ENCODE measurements at places on chromosomes 4 and X. TPM values are rescaled to one million over a fixed set of nuclear protein-coding genes. Genes with fewer than 3 reads are reported as not detected.

DNA sequence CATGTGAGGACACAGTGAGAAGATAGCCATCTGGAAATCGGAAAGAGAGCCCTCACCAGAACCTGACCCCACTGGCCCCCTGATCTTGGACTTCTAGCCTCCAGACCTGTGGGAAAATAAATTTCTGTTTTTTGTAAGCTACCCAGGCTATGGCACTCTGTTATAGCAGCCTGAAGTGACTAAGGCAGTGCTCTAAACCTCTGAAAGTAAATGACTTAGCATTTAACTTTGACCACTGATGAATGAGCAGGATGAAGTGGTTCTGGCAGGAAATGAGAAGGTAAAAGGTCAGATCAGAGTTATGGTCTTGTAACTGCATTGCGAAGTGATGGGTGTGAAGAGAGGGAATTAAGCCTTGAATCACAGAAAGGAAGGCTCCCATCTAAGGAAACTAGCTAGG is 17.0 kb downstream of the GPAT3 start:
- no peak for DNase-seq
- H3K36me3 ChIP-seq = no peaks in the 10 kb centered on the region
- no peak overlapping the region for H3K4me3 ChIP-seq
- no peaks in the 10 kb centered on the region for H3K27me3 ChIP-seq
- H3K27ac ChIP-seq = no peak overlapping the region
- H3K4me1 ChIP-seq = peaks cover 19% of the 10 kb centered on the region

DNA sequence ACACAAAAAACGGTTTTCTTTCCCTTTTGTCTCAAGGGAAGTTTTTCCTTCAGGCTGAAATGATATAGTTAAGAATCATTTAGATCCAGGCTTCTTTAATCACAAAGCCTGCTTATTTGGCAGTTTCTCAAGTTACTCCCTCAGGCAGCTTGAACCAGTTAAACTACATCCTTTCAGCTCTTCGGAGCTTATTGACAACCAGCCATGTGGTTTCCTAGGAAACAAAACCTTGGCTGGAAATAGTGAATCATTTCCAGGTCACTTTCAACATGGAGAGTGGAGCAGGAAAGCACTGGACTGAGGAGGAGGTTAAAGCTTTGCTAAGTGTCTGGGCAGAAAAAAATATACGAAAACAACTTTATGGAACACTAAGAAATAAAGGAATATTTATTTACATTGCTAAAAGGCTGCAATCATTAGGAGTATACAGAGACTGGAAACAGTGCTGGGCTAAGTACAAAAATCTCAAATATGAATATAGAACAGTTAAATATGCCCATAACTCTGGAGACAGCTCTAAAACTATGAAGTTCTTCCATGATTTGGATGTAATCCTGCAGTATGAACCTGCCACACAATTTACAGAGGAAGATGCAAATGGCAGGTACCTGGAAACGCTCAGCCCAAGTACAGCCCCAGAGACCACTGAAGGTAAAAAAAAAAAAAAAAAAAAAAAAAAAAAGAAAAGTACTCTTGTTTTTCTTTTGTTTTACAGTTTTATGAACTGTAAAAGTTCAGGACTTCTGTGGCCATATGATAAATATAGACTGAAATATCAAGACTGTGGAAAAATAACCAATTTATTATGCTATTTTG is 23.2 kb upstream of the AASDH start:
- peaks cover 17% of the 10 kb centered on the region for H3K4me1 ChIP-seq
- H3K27ac ChIP-seq = peak overlapping the region; percentile 18
- no peaks in the 10 kb centered on the region for H3K27me3 ChIP-seq
- peak; percentile 86 for DNase-seq

- no peak for DNase-seq
- no peaks in the 10 kb centered on the region for H3K27me3 ChIP-seq
- H3K36me3 ChIP-seq = no peaks in the 10 kb centered on the region
- peak overlapping the region; percentile 37 for H3K4me3 ChIP-seq
- H3K4me1 ChIP-seq = peaks cover 5% of the 10 kb centered on the region
- H3K27ac ChIP-seq = peak overlapping the region; percentile 74
Observed at GRCh38 chr4:184803874-184804273, 21.9 kb downstream of the ACSL1 start.

Gene RPS6KA6
- 0.45 TPM for total RNA-seq

Data from heart right ventricle (tissue), 16 donors.